Neural crest cell (in vitro differentiated cells): ENCODE measurements at places on chromosomes 16 and 17. TPM values are rescaled to one million over a fixed set of nuclear protein-coding genes. Genes with fewer than 3 reads are reported as not detected.

KRT25 gene
- not detected in 2 replicates for total RNA-seq

- H3K27me3 ChIP-seq, result peaks cover 3% of the 10 kb centered on the region
- H3K4me3 ChIP-seq, result no peak overlapping the region
- no peaks in the 10 kb centered on the region for H3K36me3 ChIP-seq
- no peak overlapping the region for H3K27ac ChIP-seq
- no peaks in the 10 kb centered on the region for H3K4me1 ChIP-seq
- no peak for DNase-seq
These were observed 31.3 kb downstream of the ENGASE start for GRCh38 chr17:79105937-79106336.

GRCh38 chr17:81436294-81436849 lies 41.1 kb downstream of the BAHCC1 start:
- no peak overlapping the region for H3K4me3 ChIP-seq
- no peaks in the 10 kb centered on the region for H3K36me3 ChIP-seq
- peaks cover 10% of the 10 kb centered on the region for H3K4me1 ChIP-seq
- no peaks in the 10 kb centered on the region for H3K27me3 ChIP-seq

GRCh38 chr16:48537909-48538745 lies 71.9 kb downstream of the N4BP1 start:
- H3K4me3 ChIP-seq, result no peak overlapping the region
- DNase-seq, result no peak
- H3K27me3 ChIP-seq, result no peaks in the 10 kb centered on the region
- no peaks in the 10 kb centered on the region for H3K4me1 ChIP-seq
- H3K27ac ChIP-seq, result peak overlapping the region; percentile 75

DNA sequence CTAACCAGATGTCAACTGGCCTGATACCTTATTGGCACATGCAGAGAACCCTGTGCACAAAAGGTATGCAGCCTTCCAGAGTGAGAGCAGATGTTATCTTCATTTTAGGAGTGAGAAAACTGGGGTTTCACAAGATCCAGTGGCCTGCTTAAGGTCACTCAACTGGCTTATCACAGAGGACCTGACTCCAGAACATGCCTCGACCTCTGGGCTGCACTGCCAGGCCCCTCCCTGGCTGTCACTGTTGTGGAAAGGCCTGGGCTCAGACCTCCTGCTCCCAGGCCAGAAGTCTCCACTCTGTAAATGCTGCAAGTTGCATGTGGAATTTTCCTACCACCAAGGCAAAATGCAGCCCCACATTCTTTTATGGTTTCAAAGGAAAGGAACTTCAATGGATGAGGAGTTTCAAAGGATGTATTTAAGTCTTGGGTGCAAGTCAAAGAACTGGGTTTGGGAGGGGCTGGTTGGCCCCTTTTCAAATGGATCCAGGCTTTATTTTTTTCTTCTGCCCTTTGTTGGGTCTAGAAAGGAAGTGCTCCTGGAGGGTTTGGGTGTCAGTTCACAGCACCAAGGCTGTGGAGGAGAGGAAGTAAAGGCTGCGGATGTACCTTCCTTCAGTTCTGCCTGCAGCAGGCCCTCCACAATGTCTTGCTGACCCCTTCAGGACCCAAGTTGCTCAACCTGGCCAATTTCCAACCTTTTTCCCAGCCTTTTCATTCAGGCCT lies 30.4 kb upstream of the SMPD3 start:
- peak overlapping the region; percentile 14 for H3K27ac ChIP-seq
- H3K4me3 ChIP-seq, result no peak overlapping the region
- H3K36me3 ChIP-seq, result peaks cover 8% of the 10 kb centered on the region
- no peak for DNase-seq
- peaks cover 11% of the 10 kb centered on the region for H3K4me1 ChIP-seq
- H3K27me3 ChIP-seq, result peaks cover 7% of the 10 kb centered on the region

DNA sequence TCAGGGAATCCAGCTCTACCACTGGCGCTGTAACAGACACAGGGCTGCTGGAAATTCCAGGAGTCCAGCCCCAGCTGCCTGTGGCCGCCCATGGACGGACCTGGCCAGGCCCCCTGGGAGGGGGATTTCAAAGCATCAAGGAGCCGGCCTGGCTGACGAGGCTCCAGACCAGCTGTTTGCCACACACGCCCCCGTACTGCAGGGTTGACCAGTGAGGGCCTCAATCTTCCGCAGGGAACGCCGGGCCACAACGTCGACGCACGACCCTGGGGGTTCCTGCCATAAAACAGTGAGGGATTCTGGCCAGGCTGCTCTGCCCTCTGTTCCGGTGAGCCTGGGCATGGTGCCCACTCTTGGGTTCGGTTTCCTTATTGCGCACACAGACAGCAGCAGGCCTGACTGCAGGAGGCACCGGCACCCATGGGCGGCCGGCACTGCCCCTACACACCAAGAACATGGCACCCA lies 3.7 kb downstream of the LMF1 start:
- H3K27me3 ChIP-seq, result peaks cover 6% of the 10 kb centered on the region
- no peak for DNase-seq
- peaks cover 43% of the 10 kb centered on the region for H3K4me1 ChIP-seq
- peaks cover 35% of the 10 kb centered on the region for H3K36me3 ChIP-seq

TNFSF13 gene
- total RNA-seq, result 0.45 and 0.86 TPM in 2 replicates

ABCC11 gene
- total RNA-seq, result 0.09 and 0.20 TPM in 2 replicates

FA2H gene
- not detected in 2 replicates for total RNA-seq

DNA sequence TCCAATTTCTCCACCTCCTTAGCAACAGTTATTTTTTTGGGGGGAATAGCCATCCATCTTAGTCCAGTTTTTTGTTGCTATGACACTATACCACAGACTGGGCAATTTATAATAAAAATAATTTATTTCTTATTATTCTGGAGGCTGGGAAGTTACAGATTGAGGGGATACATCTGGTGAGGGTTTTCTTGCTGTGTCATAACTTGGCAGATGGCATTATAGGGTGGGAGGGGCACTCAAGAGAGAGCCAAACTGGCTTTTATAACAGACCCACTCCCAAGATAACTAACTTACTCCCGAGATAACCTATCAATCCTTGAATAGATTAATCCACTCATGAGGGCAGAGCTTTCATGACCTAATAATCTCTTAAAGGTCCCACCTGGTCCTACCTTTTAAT lies 84.2 kb downstream of the ABCA8 start:
- DNase-seq, result no peak
- no peaks in the 10 kb centered on the region for H3K27me3 ChIP-seq
- H3K4me1 ChIP-seq, result no peaks in the 10 kb centered on the region

DNA sequence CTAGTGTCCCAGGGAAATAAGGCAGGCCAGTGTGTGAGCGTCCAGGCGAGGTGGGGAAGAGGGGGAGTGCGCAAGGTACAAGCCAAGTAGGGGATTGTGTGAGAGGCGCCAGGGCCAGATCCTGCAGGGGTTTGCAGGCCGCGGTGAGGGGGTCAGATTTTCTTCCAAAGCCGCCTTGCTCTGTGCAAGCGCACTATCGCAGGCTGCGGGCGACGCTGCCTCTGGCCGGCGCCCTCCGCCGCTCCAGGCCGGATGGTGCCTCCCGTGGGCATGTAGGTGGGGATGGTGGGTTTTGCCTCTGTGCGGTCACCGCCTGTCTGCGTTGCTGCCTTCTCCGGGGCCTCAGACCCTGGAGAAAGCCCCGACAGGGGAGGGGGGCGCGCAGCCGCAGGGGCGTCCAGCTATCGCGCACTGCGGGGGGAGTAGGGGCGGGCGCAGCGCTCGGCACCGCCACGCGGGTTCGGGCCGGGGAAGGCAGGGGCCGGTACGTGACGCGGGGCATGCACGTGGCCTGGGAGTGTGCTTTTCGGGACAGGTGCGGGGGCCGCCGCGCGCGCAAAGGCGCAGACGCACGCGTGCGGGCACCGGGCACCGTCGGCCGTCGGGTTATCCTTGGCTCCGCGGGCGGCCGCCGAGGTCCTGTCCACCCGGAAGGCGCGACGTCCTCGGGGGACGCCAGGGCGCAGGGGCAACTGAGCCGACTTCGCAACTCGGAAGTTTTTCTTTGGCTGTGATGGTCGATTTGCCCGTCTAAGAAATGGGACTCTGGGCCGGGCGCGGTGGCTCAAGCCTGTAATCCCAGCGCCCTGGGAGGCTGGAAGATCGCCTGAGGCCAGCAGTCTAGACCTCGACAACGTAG lies 1.1 kb upstream of the HAPSTR1 start:
- H3K4me1 ChIP-seq, result peaks cover 31% of the 10 kb centered on the region
- H3K4me3 ChIP-seq, result peak overlapping the region; percentile 97
- H3K27me3 ChIP-seq, result peaks cover 3% of the 10 kb centered on the region
- peak; percentile 25 for DNase-seq
- peaks cover 10% of the 10 kb centered on the region for H3K36me3 ChIP-seq

GRCh38 chr16:47037396-47037745 lies 63.9 kb upstream of the DNAJA2 start:
- H3K36me3 ChIP-seq, result no peaks in the 10 kb centered on the region
- peak overlapping the region; percentile 19 for H3K27ac ChIP-seq
- peaks cover 3% of the 10 kb centered on the region for H3K27me3 ChIP-seq
- H3K4me1 ChIP-seq, result peaks cover 15% of the 10 kb centered on the region
- peak overlapping the region; percentile 85 for H3K4me3 ChIP-seq
- DNase-seq, result no peak

DNA sequence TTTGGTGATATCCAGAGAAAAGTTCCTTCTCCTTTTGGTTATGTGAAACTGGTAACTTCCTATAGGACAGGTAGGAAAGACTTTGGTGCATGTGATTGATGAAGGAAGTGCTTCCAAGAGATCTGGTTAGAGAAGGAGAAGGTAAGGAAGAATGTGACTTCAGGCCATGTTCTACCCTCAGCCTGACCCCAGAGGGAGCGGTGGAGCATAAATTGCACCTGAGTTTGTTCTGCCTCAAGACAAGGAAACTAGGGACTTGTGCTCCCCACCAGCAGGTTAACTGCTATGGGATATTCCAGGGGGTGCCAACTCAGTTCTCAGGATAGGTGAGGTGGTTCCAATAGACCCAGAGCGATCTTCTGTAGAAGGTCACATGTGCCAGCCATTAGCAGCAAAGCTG lies 299.3 kb upstream of the XYLT1 start:
- H3K36me3 ChIP-seq, result no peaks in the 10 kb centered on the region
- no peak overlapping the region for H3K27ac ChIP-seq
- H3K4me3 ChIP-seq, result no peak overlapping the region

DNA sequence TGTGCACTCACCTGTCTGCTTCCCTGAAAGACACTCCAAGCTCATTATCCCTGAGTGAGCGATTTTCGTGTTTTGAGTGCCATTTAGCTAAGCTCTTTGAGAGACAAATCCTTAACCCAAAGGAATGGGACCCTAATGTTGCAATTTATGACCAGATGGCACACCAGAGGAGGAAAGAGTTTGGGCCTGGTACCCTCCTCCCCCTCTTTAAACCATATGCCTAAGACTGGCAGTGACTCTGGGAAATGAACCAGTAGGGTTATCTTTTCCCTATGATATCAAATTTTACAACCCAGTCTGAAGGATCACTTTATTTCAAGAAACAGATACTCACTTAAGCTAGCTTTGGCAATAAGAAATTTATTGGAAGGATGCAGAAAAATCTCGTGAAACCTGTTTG lies 550.4 kb downstream of the TOX3 start:
- H3K36me3 ChIP-seq, result no peaks in the 10 kb centered on the region
- no peak overlapping the region for H3K27ac ChIP-seq
- no peak overlapping the region for H3K4me3 ChIP-seq

TEX14 gene
- 0.21 and 0.48 TPM in 2 replicates for total RNA-seq

- peak; percentile 12 for DNase-seq
- H3K4me3 ChIP-seq, result no peak overlapping the region
- H3K27me3 ChIP-seq, result no peaks in the 10 kb centered on the region
- no peaks in the 10 kb centered on the region for H3K36me3 ChIP-seq
These were observed 266.3 kb downstream of the FOXL1 start for GRCh38 chr16:86844695-86845094.

- no peak overlapping the region for H3K4me3 ChIP-seq
- H3K4me1 ChIP-seq, result no peaks in the 10 kb centered on the region
- H3K27ac ChIP-seq, result no peak overlapping the region
- no peaks in the 10 kb centered on the region for H3K27me3 ChIP-seq
- DNase-seq, result no peak
These were observed 247.7 kb upstream of the PMFBP1 start for GRCh38 chr16:72419638-72420037.

- no peaks in the 10 kb centered on the region for H3K36me3 ChIP-seq
- peaks cover 66% of the 10 kb centered on the region for H3K27me3 ChIP-seq
- no peak for DNase-seq
- no peak within 1 kb of the TSS for H3K27ac ChIP-seq
- no peaks in the 10 kb centered on the region for H3K4me1 ChIP-seq
- H3K4me3 ChIP-seq, result no peak within 1 kb of the TSS
These were observed at the start of gene ITGB4 for GRCh38 chr17:75720656-75721462. Gene ITGB4 (plus strand): TSS chr17:75721459. CDS start chr17:75724704, 3,245 bp downstream.

MPV17L gene
- total RNA-seq, result 4.9 and 5.9 TPM in 2 replicates
